ENCODE measurements at places on chromosomes 11 and 22.
A peak's percentile ranks its signal among the peaks of the same experiment; 100 is the strongest.

GRCh38 chr11:2728663-2729332 lies 29.0 kb upstream of the KCNQ1OT1 start:
- peak; percentile 70 for DNase-seq

- peak; percentile 92 for DNase-seq
Measured at GRCh38 chr11:46363455-46364005, 16.3 kb downstream of the DGKZ start.

GRCh38 chr11:77455740-77456139 lies 18.2 kb downstream of the PAK1 start:
- DNase-seq: no peak

DNA sequence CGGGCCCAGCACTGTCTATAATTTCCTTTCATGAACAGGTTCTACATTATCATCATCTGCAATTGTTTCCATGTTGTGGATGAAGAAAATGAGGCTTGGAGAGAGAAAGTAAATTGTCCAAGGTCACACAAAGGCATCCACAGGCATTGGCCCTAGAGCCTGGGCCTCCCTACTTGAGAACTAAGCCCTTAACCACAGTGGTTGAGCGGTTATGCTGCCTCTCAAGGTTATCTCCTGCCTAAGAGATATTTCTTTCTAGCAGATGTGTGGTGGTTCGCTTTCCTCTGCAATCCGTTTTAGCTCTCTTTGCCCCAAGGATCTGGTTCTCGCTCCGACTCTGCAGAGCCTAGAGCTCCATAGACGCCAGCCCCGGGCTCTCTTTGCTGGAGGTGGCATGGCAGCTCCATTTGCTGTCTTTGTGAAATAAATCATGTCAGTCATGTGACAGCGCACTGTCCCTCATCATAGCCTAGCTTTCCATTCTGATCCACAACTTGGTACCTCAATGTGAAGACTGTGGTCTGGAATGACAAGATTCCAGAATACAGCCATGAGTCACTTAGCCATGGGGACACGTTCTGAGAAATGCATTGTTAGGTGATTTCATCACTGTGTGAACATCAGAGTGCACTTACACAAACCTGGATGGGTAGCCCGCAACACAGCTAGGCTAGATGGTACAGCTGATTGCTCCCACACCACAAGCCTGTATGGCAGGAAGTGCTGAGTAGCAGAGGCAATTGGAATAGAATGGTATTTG lies 27.2 kb downstream of the RPS6KA4 start:
- DNase-seq: no peak

DNA sequence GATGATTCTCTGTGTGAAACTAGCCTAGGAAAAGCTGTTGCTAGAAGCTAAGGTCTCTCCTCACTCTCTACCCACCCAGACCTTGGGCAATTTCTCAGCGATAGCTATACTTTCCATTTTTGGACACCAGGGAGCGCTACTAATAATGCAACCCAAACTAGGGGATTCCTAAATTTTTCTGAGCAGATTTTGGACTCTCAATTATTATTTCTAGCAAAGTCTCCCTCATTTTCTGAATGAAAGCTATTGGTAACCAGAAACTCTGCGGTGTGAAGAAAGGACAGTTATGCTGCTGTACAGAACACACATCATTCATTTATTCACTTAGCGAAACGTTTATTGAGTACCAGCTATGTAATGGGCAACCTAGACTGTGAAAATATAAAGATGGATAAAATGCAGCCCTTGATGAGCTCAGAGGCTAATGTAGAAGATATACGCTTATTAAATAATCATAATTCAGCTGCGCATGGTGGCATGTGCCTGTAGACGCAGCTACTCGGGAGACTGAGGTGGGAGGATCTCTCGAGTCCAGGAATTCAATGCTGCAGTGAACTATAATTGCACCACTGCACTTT lies 6.1 kb upstream of the STIM1 start:
- DNase-seq: no peak

- no peak for DNase-seq
Measured at GRCh38 chr11:1442163-1442562, 44.4 kb downstream of the MOB2 start.

DNA sequence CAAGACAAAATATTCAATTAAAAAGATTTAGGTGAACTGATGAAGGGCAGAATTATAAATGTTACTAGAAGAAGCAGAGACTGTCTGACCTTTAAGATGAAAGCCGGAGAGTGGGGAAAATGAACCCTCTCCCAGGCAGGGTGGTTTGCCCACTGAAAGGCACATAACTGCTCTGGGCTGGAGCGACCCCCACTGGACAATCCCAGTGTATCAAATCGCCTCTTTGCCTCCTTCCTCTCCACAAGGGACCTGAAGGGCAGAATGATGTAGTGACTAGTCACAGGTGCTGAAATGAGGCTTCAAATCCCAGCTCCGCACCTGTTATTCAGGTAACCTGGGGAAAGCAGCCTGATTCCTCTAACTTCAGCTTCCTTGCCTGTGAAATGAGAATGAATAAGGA lies 69.0 kb downstream of the EFCAB6 start:
- no peak for DNase-seq

- DNase-seq: no peak
Measured at GRCh38 chr11:32113200-32113919, 22.5 kb downstream of the RCN1 start.

DNA sequence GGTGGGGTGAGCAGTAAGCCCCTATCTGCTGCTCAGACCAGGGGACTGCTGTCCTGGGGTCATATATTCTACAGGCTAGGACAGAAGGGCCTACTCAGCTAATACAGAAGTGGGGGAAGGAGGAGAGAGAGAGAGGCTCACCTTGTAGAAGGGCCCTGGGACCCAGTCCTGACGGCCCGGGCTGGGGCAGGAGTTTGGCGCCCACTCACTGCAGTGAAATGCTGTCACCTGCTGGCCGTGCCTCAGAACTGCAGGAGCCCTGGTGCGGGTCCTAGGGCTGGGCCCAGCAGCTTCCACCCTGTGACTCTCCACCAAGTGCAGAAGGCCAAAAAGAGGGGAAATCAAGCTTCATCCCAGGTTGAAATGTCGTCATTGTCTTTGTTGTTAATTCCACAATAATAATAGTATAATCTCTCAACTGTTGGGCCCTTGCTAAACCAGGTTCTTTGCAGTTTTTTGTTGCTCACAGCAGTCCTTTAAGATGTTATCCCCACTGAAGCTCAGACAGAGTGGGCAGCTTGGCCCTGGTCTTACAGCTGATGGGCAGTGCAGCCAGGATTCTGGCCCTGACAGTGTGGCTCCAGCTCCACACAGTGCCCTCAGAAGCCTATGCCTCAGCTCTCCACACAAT lies 29.6 kb downstream of the TRIM29 start:
- DNase-seq: peak; percentile 58

DNA sequence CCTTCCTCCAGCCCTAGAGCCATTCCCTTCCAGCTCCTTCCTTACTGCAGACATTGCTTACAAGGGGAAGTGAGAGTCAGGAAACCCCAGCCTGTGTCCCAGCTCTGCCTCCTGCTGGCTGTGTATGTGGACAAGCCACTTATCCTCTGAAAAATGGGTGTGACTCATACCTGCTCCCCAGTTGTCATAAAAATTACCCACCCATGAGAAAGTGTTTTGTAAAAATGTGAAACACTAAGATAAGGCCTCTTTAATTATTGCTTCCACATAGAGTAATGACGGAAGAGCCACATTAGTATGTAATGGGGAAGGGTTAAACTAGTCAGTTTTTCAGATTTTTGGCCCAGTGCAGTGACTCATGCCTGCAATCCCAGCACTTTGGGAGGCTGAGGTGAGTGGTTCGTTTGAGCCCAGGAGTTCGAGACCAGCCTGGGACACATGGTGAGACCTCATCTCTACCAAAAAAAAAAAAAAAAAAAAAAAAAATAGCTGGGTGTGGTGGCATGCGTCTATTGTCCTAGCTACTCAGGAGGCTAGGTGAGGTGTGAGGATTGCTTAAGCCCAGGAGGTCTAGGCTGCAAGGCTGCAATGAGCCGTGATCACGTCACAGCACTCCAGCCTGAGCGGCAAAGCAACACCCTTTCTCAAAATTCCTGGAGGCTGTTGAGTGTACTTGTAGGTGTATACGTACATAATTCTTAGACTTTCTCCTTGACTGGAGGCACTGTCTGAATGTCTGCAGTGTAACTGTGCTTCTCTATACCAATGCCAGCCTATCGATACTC lies 84.9 kb downstream of the CTTN start:
- no peak for DNase-seq

GRCh38 chr22:36762687-36763260 lies 13.1 kb downstream of the IFT27 start:
- DNase-seq: no peak

DNA sequence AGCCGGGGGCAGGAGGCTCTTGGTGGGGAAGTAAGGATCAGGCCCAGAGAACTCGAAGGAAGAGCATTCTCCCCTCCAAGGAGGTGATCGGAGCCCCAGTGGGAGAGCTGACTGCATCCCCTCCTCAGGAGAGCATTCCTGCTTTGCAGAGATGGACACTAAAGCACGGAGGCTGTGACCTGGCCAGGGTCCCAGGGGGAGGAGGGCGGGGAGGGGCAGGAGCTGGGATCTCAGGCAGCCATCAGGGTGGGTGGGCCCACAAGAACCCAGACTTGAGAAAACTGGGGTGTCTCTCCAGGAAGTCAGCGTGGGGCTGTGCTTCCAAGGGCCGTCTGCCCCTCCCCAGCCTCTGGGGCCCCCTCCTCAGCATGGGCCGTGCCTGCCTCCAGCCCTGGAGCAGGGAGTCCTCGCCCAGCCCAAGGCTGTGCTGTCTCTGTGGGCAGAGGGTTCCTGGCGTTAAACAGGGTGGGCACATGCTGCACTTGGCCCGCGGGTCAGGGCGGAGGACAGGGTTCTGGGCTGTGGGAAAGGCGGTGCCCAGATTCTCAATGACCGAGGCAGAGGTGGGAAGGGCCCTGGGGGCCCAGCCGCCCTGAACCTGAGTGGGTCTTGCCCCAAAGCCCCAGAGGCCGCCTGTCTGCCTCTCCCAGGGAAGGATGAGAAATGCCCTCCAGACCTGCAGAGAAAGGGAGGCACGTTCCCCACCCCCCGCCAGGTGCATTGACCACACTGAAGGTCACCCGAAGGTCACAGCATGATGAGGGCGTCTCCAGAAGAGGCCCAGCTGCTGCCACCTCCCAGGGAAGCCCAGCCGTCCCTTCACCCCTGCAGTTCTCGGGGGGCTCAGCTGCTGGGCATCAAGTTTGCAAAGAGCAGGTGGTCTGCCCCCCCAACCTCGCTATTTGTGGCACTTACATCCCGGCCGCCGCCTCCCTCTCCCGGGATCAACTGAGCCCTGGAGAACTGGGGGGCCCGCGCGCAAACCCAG lies 643 bp downstream of the CEND1 start:
- no peak for DNase-seq

DNA sequence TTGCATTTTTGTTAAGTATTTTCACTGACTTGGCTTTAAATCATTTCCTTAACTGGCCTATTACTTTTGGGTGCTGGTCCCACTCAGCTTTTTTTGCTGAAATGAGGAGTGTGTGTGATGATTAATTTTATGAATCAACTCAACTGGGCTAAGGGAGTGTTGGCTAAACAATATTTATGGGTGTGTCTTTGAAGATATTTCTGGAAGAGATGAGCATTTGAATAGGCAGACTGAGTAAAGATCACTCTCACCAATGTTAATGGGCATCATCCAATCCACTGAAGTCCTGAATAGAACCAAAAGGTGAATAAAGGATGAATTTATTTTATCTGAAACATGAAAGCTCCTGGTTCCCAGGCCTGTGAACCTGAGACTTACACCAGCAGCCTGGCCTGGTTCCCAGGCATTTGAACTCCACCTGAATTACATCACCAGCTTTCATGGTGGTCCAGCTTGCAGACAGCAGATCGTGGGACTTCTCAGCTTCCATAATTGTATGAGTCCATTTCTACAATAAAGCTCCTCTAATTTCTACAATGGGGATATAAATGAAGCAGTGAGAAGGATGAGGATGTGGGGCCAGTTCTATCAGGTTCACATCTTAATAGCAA lies 241.3 kb upstream of the ZC3H12C start:
- DNase-seq: no peak

DNA sequence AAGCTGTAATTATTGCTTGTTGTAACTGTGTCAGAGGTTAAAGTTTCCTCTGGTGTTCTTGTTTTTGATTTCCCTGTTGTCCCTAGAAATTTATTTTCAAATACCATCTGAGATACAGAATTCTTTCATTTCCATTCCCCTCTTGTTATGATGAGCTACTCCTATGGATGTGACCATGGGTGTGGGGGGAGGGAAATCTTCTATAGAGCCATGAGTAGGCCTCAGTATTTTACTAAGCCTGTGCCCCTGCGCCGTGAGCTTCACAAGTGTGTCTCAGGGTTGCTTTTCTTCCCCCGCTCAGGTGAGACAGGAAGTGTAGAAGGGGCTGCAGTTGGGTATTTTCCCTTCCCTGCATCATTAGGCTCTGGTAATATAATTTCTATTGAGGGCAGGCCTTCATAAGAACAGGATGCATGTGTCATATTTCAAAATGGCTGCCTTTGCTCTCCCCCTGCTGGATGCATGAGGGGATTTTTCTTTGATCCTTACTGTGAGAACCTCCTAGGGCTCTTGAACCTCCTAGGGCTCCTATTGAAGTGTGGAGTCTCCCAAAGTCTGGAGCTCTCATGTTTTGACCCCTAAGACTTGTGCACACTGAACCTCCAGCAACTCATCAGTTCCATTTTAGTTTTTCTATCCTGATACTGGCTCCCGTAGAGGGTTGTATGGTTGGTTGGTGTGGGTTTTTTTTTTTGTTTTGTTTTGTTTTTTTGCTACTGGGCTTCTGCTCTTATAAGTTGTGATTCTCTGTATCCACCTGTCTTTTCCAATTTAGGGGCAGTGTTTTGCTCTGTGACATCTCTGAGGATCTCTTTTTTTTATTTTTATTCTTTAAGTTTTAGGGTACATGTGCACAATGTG lies 658.2 kb downstream of the NTM start:
- DNase-seq: no peak

Measured in substantia nigra (tissue), 51 donors.